ENCODE measurements at places on chromosomes 6 and 20.

GRCh38 chr6:116214681-116215080, 39.2 kb downstream of the TSPYL4 start:
- DNase-seq, result no peak

- no peak for DNase-seq
Observed at GRCh38 chr6:144955859-144956258, 670.7 kb downstream of the UTRN start.

DNA sequence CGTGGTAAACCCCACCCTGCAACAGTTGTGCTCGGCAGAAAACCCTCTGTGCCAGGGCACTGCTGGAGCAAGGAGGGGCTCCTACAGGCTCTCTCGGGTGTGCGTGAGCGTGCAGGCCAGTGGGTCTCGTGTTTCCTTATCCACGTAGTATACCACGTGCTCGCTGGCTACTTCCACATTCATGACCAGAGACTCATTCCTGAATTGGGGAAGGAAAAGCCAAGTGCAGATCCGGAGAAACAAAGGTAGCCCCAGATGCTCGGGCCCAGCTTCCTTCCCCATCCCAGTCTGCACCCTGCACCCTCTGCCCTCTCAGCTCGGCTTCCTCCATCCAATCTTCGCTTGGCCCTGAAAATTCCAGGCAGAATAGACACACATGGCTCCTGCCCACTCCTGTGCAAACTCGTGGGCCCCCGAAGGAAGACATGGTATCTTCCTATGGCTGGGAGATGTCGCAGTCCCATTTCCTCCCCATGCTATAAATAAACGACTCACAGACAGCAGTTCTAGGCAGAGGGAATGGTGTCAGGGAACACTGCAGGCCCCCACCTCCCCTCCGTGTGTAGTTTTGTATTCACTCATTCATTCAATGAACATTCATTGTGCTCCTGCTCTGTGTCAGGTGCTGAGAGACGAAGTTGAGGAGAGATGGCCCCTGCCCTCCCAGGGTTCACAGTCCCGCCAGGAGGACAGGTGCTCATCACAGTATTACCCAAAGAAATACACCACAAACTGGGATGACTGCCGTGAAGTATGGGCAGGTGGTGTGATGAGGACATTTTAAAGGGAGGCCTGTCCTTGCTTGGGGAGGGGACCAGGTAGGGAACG, 29.6 kb downstream of the NPEPL1 start:
- DNase-seq, result no peak

- DNase-seq, result peak; percentile 21
Observed at GRCh38 chr6:85669735-85670194, 27.1 kb upstream of the SYNCRIP start.

DNA sequence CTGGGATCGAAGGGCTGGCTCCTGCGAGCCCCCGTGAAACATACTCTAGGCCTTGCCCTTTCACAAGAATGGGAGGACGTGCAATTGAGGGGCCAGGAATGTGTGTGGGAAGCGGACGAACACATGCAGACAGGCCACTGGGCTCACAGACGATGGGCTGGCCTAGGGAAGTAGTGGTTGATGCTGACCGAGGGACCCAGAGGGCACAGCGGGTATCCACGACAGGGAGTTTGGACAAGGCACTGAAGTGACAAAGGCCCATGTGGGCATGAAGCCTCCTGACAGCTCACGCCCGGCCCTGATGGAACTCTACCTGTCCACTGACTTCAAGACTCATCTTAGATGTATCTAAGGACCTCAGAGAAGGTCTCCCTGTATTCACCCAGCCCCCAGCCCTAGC, 52.2 kb downstream of the MYH7B start:
- DNase-seq, result no peak

GRCh38 chr20:50794846-50795634, at the start of gene BCAS4:
TSS of gene BCAS4 (plus strand) at chr20:50795061. CDS start at chr20:50795084, 23 bp downstream.
- DNase-seq, result peak; percentile 76

DNA sequence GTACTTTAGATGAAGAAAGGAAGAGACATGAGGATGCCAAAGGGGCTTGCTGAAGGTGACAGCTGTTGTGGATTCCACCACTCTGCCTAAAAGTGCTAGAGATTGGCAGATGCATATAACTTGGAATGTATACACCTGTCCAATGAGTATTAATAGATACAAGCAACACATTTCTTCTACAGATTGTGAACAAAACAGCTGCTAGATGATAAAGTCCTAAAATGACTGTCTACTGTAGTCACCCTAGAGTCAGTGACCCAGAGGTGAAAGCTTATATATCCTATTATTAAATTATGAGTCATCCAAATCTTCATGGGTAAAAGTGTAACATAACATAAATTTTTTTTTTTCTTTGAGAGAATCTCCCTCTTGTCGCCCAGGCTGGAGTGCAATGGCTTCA, 5.2 kb downstream of the RNF217 start:
- DNase-seq, result no peak

DNA sequence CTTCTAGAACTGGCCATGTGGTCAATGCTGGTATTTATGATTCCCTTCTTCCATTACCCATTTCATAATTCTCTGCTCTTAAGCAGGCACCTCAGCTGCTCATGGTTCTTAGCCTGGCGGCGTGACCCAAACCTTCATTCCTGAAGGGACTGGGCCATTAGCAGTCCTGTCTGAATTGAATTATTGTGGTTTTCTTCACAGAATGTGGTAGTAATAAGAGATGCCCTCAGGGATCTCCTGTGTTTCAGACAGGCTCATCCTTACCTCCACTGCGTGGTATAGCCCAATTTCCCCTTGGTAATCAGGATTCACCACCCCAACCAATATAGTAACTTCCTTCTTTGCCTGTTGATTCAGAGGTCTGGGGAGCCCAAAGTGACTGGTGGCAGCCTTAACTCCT, 37.6 kb downstream of the PKIB start:
- no peak for DNase-seq

GRCh38 chr6:73823046-73823735, 127.2 kb downstream of the CD109 start:
- DNase-seq, result no peak

GRCh38 chr20:48787861-48788375, 39.9 kb downstream of the PREX1 start:
- DNase-seq, result no peak

GRCh38 chr20:13353261-13353945, 132.3 kb downstream of the ISM1 start:
- no peak for DNase-seq

DNA sequence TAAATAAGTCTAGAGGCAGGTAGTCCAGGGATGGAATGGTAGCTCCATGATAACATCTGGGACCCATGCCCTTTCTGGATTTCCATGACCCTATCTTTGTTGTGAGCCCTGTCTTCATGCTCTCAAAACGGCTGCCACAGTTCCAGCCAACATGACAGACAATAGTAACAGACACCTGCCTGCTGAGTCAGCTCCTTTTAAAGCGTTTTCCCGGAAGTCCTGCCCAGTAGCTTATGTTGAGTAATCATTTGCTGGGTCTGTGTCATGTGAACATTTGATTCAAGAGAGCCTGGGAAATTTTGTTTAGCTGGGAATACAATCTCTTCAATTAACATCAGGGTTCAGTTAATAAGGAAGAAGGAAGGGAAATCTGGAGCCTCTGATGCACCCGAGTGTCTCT, 262.2 kb upstream of the SULF2 start:
- DNase-seq, result no peak

DNA sequence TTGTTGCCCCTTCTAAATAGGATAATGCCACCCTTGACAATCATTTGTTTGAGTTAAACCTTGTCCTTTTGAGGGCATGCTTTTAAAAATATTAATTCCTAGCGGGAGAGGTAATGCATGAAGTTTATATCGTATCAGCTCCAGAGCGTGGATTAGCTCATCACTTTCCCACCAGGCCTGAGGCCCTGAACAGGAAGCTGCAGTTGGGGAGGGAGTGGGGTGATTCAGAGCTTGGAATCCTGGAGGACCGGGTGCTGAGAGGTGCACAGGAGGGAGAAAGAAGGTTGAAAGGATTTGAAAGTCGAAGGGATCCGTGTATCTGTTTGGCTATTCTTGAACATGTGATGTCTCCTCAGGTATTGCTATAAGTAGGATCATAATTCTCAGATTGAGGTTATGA, 25.0 kb downstream of the ZDHHC14 start:
- DNase-seq, result no peak

- DNase-seq, result no peak
Observed at GRCh38 chr6:11128608-11129007, 17.1 kb upstream of the ERVFRD-1 start.

DNA sequence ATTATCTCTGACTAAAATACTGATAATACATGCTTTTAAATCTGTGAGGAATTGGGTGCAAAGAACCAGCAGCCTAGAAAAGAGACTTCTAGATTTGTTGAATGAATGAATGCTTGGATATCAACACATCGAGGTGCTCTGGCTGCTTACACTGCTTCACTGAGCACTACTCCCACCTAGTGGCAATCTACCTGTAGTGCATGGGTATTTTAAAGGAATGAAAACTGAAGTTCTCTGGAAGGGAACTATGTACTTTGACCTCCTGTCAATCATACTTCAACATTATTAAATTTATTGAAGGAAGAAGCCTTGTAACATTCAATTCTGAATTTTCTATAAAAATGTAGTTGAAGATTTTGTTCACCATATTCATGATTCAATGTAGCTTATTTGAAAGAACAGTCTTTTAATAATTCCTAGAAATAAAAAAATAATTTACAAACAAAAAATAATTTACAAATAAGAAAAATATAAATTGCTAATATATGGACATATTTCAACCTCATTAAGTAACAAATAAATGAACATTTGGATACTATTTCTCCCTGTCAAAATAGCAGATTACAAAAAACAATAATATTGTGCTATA, 111.2 kb upstream of the MMS22L start:
- DNase-seq, result peak; percentile 4

- no peak for DNase-seq
Observed at GRCh38 chr20:62451156-62451767, 23.9 kb upstream of the RBBP8NL start.

- DNase-seq, result no peak
Observed at GRCh38 chr6:56482525-56482924, 160.2 kb downstream of the DST start.

GRCh38 chr6:26485112-26485780, 14.9 kb upstream of the BTN1A1 start:
- DNase-seq, result no peak

- DNase-seq, result peak; percentile 67
Observed at GRCh38 chr6:33430991-33431879, 11.4 kb downstream of the SYNGAP1 start.

GRCh38 chr20:18831830-18832499, 18.4 kb downstream of the SCP2D1 start:
- DNase-seq, result no peak

- DNase-seq, result no peak
Observed at GRCh38 chr20:23360531-23360930, 1.5 kb upstream of the GZF1 start.

DNA sequence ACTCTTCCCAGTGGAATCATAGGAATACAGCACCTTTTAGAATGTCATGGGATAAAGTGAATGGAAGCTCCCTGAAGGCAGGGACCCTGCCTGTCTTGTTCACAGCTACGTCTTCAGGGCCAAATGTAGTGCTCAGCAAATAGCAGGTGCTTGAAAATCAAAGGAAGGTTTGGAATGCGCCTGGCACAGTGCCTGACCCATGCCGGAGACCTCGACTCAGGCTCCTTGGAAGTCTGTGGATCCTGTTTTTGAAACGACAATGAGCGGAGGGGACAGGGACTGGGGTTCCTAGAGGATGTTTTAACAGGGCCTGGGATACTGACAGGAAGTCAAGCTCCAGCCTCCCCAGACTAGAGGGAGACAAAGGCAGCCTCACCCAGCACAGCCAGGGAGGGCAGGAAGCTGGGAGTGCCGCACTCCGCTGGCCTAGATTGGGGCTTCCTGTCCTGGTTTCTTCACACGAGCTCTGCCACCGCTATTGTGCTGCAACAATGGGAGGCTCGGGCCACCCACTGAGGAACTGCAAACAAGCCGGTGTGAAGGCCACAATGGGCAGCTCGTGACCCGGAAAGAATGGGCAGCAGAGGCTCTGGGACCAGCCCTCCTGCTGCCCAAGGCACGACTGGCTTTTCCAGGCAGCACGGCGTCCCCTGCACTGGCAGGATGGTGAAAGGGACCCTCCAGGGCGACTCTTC, 76.7 kb downstream of the PREX1 start:
- no peak for DNase-seq

GRCh38 chr20:40160097-40160550, 528.9 kb downstream of the MAFB start:
- no peak for DNase-seq
